ENCODE measurements at places on chromosomes 16 and 17.

DNA sequence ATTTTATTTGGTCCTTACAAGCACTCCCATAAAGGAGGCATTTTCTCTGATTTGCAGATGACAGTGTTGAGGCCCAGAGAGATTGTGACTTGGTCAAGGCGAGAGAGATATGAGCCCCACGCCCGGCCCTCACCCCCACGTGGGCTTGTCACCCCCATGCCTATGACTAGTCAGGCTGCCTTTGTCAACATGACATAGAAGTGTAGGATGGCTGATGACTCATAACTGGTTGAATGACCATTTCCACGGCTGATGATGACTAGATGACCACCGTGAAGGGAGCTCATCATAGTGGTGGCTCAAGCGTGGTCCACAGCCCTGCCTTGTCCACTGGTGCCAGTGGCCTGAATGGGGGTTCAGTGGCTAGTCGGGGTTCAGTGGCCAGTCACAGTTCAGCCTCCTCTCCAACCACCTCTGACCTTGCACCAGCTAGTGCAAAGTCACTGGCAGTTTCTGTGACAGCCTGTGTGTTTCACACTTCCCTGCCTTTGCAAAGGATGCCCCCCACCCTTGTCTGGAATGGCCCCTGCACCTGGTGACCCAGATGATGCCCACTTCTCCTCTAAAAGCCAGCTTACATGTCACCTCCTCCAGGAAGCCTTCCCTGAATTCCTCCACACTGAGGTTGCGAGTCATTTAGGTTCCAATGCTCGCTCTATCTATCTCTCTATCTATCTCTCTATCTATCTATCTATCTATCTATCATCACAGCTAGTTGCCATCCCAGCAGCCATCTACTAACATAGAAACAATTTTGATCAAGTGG is 3.8 kb upstream of the WSCD1 start:
- no peak for DNase-seq

DNA sequence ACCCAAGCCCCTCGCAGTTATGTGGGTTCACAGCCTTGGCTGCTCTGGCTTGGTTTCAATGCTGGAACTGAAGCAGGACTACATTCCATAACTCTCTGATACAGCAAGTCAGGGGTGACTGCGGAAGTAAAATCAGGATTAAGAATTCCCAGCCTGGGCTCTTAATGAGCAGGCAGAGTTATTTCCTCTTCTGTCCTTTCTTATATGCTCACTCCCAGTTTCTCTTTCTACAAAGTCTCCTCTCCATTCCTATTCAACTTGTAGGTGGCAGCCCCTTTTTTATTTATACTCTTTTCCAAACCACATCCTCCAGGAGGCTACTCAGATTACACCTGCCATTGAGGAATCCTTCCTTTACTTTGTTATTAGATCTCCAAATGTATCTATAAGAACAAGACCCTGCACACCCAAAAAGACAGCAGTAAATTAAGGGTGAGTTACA is 40.3 kb downstream of the HOXB1 start:
- DNase-seq = no peak

- peak; percentile 6 for DNase-seq
These were observed 81.4 kb upstream of the CRHR1 start for GRCh38 chr17:45702666-45703266.

- DNase-seq = no peak
These were observed 17.4 kb downstream of the NXN start for GRCh38 chr17:962166-962565.

All from kidney glomerular epithelial cell (primary cell).